Astrocyte of the cerebellum (primary cell): ENCODE measurements at places on chromosomes 6 and 20.

DNA sequence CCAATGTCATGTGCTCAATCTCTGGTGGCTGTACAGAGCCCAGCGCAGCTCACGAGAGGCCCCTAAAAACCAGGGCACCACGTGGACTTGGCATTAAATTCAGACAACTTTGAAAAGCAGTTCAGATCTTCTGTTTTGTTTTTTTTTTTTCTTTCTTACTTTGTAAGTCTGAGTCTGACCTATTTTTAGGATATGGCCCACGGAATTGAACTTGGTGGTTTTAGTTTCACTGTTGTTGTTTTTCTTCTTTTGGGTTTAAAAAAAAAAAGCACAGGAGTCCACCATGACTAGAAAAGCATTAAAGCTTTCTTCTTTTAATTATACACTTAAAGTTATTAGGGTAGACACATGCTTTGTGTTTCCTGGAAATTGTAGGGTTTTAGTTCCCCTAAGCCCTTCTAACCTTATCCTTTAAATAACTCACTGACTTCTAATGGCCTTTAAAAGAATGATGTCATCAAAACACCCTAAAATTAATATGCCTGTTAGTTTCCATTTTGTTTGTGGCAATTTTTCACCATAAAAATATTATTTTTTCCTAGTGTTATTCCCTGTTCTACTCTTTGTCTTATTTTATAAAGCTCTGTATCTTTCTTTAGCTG lies 48.5 kb upstream of the CCN2 start:
- DNase-seq: no peak

GRCh38 chr6:17930321-17930993 lies 57.0 kb downstream of the KIF13A start:
- DNase-seq: no peak

GRCh38 chr6:128504003-128504654 lies 16.3 kb downstream of the PTPRK start:
- DNase-seq: no peak

DNA sequence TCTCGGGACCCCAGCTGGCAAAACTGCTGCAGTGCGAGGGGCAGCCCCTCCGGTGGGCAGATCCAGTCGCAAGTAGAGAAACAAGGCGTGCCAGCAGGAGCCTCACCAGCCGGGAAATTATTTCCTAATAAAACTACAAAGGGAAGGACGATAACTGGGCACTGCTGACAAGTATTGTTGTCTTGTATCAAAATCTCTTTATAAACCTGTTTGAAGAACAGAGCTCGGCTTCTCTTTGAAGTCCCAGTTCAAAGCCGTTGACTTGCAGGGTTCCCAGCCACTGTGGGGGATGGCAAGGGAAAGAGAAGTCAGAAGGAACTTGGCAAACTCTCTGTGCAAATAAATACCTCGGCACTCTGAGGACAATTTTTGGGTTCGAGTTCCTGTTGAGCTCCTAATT lies 504.5 kb downstream of the CD83 start:
- DNase-seq: no peak

DNA sequence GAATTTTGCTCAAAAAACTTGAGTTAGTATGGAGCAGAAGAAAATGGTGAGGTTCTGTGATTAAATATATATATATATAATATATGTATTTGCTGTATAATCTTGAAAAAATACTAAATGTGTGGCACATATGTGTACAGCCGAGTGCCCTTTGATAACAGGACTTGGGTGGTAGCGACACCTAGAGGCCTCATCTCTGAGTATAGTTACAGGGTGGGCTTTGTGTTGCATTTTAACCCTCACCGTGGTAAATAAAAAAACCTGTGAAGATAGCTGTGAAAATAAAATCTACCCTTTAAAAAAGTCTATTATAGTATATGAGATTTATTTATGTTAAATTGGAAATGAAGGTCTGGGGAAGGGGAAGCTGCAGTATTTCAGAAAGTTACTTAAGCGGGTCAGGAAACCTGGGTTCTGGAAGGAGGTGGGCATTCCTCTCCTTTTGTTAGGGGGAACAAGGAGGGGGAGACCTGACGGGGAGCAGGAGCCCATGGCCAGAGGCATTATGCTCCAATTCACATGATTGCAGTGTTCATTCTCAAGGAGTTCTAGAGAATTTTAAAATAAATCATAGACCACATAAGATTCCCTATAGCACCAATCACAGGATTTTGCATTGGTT lies 82.7 kb downstream of the SH3BGRL2 start:
- no peak for DNase-seq
